ENCODE measurements at places on chromosomes 11 and 22.

- peak; percentile 85 for DNase-seq
These were observed 1.1 kb downstream of the TM7SF2 start for GRCh38 chr11:65112546-65113360.

- no peak for DNase-seq
These were observed 49.3 kb downstream of the CABIN1 start for GRCh38 chr22:24060375-24060788.

- DNase-seq, result no peak
These were observed 52.8 kb downstream of the CBL start for GRCh38 chr11:119258983-119259382.

DNA sequence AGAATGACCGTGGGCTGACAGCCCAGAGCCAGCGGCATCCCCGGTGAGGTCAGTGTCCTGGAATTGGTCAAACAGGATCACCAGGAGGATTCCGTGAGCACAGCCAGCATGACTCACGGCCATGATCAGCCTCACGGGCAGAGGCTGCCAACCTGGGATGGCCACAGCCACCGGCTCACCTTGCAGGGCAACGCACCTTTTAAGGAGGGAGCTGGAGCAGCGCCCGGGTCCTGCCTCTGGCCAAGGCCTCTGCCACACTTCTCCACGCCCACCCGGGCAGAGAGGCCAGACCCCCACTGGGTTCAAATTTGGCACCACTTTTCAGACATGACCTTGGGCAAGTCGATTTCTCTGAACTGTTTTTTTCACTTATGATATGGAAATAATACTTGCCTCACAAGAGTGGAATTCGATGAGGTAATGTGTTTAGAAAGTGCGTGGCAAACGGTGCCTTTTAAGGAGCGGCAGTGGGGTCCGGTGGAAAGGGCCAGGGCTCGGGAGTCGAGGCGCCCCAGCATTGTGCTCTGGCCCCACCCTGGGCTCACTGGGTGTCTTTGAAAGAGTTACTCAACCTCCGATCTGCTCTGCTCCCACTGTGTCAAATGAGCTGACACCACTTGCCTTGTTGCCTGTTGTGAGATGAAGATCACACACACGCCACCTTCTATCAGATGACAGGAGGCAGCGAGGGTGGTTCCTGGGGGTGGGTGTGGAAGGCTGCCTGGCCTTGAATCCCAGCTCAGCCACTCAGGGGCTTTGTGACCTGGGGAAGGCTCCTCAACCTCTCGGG lies 16.0 kb downstream of the TXN2 start:
- no peak for DNase-seq

GRCh38 chr22:30057375-30057774 lies 22.9 kb upstream of the HORMAD2 start:
- DNase-seq, result no peak

- no peak for DNase-seq
These were observed 15.6 kb downstream of the ARAP1 start for GRCh38 chr11:72736452-72737069.

DNA sequence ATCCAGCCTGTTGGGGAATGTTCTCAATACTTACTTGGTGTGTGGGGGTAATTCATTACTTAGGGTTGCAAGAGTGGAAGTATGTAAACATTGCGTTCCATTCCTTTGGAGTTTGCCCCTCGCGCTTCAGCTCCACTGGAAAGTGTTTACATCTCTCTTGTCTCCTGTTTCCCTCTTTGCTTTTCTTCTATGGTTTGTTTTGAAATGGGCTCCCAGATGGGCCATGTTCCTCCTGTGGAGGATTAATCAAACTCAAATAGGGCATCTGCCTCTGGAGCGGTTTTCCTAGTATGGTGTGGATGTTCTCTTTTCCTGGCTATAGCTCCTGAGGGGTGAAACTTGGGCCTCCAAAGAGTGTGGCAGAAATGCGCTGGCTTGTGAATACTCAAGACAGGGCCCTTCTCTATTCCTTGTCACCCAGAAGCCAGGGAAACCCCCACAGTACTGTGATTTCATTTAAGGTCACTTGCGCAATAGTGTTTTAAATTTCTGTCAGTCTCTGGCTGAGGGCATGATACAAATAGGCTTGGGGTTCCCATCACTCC lies 51.9 kb downstream of the CD44 start:
- no peak for DNase-seq

Measured in NCI-H526 (cell line).